A172 (cell line): ENCODE measurements at places on chromosomes 7 and 10. TPM values are rescaled to one million over a fixed set of nuclear protein-coding genes. Genes with fewer than 3 reads are reported as not detected.

GRCh38 chr10:50334273-50334672, 83.0 kb upstream of the ASAH2 start:
- DNase-seq = no peak

- DNase-seq = no peak
Measured at GRCh38 chr7:100675105-100675451, 1.5 kb downstream of the GNB2 start.

- DNase-seq = no peak
Measured at GRCh38 chr7:89073776-89074175, 278.2 kb upstream of the TEX47 start.

- DNase-seq = no peak
Measured at GRCh38 chr10:18140957-18141845, 977 bp downstream of the CACNB2 start.

DNA sequence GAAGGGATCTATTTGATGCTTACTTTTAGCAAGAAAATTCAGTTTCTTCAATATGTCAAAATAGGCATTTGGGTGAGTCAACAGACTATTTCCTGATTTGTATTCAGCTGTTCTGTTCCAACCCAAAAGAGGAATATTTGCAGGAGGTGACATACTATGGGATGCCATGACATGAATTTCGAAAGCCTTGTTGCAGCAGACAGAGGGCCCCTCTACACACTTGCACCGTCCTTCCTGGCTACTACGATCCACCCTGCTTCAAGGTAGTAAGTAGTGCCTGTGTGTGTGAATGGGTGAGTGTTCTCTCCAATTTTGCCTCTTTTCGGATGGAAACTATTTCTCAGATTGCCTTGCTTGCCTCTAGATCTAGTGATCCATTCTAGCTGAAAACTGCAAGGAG, 413.0 kb upstream of the ADARB2 start:
- no peak for DNase-seq

ZNF775 gene
- 5.7 and 11.1 TPM in 2 replicates for total RNA-seq

- no peak for DNase-seq
Measured at GRCh38 chr10:44260286-44260928, 124.5 kb downstream of the CXCL12 start.

ITIH5 gene
- 0.09 and 0.14 TPM in 2 replicates for total RNA-seq

DNA sequence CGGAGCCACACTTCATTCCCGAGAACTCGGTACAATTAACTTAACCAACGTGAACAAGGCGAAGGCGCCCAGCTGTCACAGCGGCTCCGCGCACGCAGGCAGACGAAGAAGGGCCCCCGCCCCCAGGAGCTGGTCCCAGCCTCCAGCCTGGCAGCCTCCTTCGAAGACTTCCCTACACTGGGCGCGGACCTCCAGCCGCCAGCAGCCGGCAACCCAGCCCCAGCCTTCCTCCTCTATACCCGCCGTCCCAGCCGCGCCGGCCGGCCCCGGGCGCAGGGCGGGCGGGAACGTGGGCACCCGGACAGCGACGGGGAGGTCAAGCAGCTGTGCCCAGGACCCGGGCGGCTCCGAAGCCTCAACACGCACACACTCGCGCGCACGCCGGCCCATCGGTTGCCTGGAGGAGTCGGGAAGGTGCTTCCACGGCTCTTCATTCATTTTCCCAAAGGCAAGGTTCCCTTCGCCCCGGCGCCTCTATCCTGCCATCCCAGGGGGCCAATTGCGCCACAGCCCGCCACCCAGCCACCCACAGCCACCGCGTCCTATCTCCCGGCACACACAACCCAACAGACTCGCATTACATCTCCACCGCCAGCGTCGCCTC, 1.6 kb downstream of the CHST15 start:
- no peak for DNase-seq

DNA sequence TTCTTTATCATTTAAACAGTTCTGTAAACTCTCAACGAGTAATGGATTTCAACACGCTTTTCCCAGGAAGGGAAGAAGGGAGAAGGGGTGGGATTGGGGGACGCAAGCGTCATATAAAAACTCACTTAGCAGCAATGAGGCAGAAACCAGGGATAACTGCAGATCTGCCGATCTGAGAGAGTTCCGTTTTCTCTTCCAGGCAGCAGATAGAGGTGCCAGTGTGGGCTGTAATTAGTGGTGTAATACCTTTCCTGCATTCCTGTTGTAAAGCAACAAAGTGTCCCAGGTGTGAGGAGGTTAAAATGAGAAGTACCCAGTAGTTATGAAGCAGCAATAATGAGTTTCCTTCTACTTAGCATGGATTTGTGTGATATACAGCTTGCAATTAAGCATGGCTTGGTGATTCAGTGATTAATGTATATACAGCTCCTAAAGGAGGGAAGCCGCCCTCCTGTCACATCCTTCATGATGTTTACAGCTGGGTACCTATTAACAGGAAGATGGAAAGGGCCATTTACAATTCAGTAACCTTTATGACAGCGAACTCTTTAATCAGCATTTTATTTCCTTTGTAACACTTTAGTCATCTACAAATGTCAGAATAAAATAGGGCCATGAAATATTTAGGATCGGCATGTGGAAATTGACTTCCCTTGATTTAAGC, 271.9 kb downstream of the LRMDA start:
- DNase-seq = no peak

GRCh38 chr7:105992905-105993304, 29.8 kb downstream of the CDHR3 start:
- no peak for DNase-seq

DNA sequence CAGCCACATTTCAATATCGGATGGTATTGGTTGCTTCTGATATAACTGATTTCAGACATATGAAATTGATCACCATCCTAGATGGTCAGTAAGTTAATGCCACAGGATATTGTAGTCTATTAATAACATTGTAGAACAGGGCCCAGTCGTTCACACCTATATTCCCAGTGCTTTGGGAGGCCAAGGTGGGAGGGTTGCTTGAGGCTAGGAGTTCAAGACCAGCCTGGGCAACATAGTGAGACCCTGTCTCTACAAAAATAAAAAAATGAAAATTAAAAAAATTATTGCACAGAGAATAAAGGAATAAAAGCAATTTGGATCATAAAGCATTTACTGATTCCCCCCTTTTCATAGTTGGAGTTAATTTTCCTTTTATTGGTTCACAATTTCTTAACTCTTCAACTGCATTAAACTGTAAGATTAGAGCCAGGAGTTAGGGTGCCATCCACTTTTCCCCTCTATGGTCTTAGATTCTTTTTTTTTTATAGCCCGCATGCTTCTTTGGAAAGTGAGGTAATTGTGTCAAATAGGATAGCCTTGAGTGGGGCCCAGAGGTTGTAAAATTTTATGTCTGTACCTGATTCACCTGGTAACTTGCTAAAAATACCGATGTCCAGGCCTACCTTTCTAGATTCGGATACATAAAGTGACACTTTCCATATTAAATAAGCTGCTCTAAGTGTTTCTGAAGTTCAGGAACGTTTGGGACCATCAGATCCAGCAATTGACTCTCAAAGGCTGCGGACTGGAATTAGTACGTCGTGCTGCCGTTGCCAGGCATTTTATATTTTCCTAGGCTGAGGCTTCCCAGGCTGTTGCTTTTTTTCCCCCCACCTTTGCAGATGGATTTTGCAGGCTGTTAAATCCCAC, 24.7 kb downstream of the ADK start:
- no peak for DNase-seq

- no peak for DNase-seq
Measured at GRCh38 chr7:99047526-99048077, 96.3 kb downstream of the SMURF1 start.

DNA sequence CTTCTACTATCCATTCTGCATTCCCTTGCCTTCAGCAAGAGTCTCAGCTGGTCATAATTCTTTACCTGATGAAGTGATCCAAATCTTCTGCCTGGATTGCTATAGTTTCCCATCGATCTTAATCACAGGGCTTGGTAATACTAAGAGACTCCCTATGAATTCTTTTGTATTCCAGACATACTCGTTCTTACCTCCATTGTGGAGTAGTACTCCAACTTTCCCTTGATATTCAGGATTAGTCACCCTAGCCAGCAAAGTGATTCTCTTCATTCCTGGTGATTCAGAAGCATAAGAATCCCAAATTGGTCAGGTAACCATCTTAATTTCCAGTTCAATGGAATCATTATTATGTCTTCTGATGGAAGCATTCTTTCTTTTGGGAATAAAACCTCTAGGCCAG, 96.7 kb downstream of the TWIST1 start:
- peak; percentile 31 for DNase-seq

GRCh38 chr10:78471723-78472550, 438.3 kb downstream of the RPS24 start:
- DNase-seq = no peak

- DNase-seq = peak; percentile 6
Measured at GRCh38 chr10:96025566-96025965, 17.8 kb upstream of the CCNJ start.

DNA sequence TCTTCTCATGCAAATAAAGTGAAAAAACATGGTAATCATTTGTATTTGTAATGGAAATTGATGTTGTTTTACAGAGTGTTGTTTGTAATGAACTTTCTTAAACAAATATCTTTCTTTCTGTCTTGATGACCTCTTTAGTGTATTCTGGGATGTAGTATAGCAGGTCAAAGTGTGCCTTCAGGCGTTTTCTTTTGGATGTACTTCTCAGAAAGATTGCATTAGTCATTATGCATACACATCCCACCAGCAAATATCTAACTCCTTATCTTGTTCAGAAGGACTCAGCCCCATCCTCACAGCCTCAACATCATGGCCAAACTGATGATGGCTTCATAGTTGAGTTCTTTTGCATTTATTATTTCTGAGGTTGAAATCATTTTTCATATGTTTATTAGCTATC, 124.7 kb downstream of the LRRC18 start:
- DNase-seq = no peak

DNA sequence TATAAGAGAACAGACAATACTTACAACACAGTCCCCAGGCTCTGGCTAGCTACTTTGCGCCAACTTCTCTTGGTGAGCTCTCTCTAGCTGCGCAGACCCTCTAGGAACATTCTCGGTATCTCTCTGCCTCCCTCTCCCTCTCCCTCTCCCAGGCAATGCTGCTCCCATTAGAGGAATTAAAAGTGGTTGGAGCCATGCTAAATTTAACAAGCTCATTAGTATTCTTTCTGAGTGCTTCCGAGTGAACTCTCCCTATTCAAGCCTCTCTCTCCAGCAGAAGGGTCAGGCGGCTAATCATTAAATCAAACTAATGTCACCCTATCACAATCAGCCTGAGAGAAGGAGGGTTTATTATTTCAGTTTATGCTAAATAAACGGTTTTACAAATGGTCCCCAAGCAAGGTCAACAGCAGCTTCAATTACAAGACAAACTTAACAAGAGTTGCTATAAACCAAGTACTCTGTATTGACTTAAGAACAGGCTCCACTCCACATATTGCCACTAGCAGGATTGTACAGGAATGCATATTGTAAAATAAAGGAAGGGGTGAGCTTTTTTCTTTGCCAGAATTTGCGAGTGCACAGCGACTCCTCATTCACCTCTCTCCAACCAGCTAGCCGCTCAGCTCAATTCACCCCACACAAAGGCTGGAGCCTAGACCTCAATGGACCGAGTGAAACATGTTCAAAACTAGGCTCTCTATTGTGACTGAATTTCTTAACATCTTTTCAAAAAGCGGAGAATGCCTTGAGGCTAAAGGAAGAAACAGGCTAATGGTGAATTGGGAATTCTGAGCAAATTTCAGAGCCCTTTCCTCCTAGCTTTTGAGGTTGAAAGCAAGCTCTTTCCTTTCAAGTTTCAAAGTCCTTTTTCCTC, 84.4 kb downstream of the GLI3 start:
- DNase-seq = no peak

- DNase-seq = no peak
Measured at GRCh38 chr7:41313171-41313570, 389.7 kb downstream of the INHBA start.

- DNase-seq = no peak
Measured at GRCh38 chr10:35194471-35194870, 67.8 kb downstream of the CREM start.

DNA sequence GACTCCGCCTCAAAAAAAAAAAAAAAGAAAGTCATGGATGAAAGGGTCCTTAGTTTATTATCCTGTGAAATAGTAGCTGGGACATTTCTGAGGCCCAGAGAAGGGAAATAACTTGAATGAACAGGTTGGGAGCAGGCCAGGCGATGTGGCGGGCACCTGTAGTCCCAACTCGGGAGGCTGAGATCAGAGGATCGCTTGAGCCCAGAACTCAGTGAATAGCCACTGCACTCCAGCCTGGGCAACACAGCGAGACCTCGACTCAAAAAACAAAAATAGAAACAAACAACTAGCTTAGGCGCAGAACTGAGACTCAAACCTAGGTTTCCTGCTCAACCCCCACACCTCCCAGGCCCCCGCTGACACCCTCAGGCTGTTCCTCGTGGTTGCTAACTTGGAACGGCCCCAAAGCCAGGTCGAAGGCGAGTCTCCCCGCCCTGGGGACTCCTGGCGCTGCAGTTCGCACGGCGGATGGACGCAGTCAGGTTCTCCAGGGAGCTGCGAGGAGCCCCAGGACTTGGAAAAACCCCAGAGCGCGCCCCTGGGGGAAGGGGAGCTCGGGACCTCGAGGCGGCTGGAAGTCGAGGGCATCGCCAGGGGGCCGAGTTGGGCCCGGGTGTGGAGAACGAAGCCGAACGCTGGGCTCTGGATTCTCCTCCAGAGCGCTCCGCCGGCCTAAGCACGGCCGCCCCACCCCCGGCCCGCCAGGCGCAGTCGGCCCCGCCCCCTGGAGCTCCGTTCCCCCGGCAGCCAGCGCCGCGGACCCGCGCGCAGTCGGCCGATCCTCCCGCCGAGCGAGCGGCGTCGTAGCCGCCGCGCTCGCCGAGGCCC, at the start of gene STOX1:
Gene STOX1 (plus strand): TSS at position 768 of the 828 bp plus-strand sequence. CDS start 93 bp downstream, outside the sequence.
- DNase-seq = peak; percentile 31

DNA sequence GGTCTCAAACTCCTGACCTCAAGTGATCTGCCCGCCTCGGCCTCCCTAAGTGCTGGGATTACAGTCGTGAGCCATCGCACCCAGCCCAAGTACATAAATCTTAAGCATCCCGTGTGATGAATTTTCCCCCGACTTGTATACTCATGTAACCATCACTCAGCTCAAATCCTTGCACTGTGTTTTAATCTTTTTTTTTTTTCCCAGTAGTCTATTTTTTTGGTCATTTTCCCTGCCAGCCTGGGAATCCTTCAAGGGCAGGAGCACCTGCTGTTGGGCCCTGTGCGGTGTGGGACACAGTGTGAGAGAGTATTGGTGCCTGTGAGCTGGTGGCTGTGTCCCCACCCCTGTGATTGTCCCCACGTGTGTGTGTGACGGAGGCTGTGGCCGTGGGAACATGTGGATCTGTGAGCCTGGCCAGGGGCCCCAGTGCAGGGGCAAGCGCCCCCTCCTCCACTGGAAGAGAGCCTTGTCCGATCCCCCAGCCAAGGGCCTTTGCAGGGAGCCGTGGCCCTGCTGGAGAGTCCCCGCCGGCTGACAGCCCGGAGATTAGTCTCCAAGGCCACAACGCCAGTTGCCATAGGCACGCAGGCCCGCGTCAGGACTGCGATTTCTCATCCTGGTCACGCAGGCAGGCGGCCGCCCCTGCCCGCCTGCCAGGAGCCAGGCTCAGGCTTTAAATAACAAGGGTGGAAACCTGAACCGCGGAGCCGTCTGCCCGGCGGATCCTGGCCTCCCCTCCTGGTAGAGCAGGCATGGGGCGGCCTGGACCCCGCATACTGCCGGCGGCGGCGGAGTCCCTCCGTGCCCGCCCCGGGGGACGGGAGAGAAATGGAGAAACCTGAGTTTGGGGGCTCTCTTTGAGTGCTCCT, 26.5 kb downstream of the GTF2IRD1 start:
- DNase-seq = peak; percentile 83
